Activated CD4-positive, alpha-beta T cell treated with anti-CD3 and anti-CD28 coated beads for 24 hours (primary cell): ENCODE measurements at places on chromosomes 16 and 17.

DNA sequence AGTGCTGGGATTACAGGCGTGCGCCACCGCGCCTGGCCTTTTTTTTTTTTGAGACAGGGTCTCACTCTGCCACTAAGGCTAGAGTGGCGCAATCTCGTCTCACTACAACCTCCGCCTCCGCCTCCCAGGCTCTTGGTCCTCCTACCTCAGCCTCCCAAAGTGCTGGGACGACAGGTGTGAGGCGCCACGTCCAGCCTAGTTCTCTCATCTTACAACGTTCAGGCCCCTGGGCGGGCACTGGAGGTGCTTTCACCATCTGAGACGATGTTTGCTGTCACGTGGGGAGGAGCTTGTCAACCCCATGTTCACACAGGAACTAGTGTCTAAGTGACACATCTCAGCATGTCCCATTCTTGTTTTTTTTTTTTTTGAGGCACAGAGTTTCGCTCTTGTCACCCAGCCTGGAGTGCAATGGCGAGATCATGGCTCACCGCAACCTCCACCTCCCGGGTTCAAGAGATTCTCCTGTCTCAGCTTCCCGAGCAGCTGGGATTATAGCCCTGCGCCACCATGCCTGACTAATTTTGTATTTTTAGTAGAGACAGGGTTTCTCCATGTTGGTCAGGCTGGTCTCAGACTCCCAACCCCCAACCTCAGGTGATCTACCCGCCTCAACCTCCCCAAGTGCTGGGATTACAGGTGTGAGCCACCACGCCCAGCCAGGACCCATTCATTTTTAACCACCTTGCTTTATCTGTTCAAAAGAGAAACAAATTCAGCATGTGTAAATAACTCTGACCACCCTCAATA, 5.2 kb upstream of the FANCA start:
- DNase-seq = no peak

DNA sequence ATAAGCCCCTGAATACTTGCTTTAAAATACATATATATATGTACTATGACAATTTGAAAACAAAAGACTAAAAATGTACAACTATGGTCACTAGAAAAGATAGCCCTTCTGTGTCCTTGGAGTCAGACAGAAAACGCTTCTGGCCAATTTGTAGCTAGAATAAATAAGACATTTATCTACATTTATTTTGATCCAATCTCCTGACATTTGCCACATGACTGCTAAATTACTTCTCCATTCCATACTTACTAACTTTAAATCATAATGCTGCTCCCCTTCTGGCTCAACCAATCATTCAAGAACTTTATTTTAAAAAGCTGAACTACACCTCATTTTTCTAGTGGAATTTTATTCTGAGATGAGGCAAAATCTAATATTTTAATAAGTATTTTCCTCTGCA, 65.8 kb downstream of the CYTH1 start:
- DNase-seq = no peak

- DNase-seq = no peak
These were observed 31.3 kb upstream of the ANKRD40CL start for GRCh38 chr17:50798424-50799288.

GRCh38 chr17:81831957-81832607, 1.0 kb downstream of the MCRIP1 start:
- DNase-seq = peak; percentile 26

- DNase-seq = no peak
These were observed 3.1 kb downstream of the NUDT21 start for GRCh38 chr16:56448005-56448404.

GRCh38 chr17:49995055-49995738, at the start of gene DLX3:
DLX3 (minus strand) TSS chr17:49995224; CDS start chr17:49994998, 226 bp downstream.
- no peak for DNase-seq

DNA sequence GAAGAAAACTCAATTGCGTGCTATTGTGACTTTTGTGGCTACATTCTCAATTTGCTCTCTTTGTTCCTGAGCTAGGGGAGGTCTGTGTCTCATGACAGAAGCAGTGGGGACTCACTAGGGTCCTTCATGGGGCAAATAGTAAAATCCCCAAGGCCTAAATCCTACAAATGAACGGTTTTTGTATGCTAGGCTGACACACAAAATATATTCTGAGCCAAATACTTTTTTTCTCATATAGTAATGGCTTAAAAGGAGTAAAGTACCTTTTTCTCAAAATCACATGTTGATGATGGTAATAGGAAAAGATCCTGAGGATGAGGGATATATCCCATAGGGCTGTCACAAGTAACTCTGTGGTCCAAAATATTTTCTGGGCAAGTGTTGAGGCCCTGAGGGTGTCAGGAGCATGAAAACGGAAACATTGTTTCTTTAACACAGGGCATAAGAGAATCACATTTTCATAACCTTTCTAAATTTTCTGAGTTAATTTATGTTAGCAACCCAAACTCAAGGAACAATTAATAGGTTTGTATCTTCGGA, 77.5 kb upstream of the CNTNAP4 start:
- DNase-seq = no peak

- DNase-seq = no peak
These were observed 303.4 kb downstream of the SLC39A11 start for GRCh38 chr17:72788950-72789585.

GRCh38 chr17:38917259-38917658, 8.2 kb upstream of the LASP1NB start:
- no peak for DNase-seq

DNA sequence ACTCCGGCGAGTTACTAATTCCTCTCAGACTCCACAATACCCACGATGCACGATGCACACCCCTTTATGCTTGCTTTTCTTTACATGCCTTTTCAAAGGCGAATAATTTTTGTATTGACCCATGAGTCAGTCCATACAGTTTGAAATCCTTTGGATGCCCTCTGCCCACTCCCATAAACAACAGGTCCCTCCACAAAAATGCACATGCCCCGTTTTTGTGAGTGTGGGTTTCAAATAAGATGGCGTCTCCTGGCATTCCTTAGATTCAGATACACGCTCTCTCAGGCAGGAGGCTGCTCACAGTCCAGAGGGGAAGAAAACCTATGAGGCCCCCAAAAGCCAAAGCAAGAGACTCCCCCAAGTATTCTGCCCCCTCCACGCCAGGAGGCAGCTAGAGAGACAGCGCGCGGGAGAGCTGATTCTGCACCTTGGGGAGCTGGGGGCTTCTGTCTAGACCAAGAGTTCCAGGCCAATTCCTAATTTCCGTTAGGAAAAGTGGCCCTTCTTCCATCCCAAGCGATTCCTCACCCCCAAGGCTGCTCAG, 19.6 kb upstream of the HOXB9 start:
- DNase-seq = no peak

DNA sequence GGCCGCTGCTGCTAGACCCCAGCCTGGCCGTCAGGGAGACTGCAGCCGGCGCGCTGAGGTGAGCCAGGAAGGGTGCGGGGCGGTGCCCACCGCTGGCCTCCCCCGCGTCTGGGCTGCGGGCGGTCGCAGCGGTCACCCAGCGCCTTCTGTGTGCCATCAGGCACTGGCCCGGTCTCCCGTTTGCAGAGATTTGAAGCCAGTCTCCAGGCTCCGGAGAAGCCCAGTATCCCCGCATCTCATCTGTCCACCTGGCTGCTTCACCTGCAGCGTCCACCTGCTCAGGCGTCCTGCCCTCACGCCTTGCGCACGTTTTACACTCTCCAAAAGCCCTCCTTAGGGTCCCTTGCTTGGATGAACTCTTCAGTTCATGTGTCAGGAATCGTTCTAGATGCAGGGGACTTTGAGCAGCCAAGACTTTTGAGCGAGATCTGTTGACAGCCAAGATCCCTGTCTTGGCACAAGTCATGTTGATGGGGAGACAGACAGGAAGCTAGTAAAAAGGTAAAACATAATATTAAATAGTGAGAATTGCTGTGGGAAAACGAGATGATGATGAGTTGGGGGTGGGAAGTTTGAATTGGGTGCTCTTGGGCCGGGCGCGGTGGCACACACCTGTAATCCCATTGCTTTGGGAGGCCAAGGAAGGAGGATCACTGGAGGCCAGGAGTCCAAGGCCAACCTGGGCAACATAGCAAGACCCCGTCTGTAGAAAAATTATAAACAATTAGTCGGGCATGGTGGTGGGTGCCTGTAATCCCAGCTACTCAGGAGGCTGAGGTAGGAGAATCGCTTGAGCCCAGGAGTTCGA, 916 bp downstream of the HEATR3 start:
- DNase-seq = no peak

GRCh38 chr16:86414991-86415740, 95.2 kb upstream of the FOXF1 start:
- DNase-seq = no peak

DNA sequence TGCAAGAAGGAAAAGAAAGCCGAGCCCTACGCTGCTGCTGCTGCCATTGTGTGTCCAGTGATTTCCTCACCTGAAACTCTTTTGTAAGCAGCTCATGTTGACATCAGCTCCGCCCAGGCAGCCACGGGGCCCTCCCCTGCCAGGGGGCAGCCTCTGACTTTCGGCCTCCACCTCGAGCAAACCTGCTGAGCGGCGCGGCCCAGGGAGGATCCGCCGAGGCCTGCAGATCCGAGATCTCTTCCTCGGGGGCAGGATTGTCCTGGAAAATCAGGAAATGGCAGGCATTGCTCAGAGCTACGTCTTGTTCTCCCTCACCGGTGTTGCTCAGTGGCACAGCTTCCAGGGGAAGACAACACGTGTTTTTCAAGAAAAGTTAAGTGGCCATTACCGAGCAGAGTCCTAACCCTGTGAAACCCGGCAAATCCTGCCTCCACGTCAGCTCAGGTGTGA, 35.6 kb upstream of the ZNF750 start:
- DNase-seq = no peak

GRCh38 chr17:72184805-72185204, 64.0 kb downstream of the SOX9 start:
- no peak for DNase-seq

DNA sequence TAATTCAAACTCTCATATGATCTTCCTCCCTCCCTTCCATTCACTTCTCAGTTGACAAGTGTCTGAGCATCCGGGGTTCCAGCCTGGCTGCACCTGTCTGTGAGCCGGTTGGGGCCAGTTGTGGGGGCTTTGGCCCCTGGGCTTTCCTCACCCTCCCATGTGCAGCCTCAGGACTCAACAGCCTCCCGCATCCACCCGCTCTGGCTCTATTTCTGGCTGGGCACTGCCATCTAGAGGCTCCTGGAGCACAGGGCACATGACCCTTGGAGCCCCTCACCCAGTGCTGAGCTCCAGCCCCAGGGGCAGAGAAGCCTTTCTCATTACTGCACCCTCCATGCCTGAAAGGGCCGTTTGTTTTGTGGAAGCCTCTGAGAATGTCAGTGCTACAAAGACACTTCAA, 43.3 kb downstream of the HAPSTR1 start:
- DNase-seq = peak; percentile 49

DNA sequence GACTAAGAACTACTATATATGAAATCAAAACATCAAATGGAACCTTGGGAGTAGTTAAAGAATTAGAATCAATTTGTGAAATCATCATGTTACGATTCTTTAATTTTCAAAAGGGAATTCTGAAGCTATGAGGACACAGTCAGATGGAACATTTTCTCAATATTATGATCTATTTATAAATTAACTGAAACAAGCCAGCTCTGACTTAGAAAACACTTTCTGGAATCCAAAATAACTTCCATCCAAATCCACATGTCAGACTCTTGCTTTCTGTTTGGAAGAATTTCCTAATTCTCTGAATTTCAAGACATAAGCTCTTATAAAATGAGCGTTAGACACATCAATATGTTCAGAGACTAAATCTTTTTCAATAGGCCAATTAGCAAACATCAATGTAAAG, 737.7 kb upstream of the SOX9 start:
- no peak for DNase-seq

DNA sequence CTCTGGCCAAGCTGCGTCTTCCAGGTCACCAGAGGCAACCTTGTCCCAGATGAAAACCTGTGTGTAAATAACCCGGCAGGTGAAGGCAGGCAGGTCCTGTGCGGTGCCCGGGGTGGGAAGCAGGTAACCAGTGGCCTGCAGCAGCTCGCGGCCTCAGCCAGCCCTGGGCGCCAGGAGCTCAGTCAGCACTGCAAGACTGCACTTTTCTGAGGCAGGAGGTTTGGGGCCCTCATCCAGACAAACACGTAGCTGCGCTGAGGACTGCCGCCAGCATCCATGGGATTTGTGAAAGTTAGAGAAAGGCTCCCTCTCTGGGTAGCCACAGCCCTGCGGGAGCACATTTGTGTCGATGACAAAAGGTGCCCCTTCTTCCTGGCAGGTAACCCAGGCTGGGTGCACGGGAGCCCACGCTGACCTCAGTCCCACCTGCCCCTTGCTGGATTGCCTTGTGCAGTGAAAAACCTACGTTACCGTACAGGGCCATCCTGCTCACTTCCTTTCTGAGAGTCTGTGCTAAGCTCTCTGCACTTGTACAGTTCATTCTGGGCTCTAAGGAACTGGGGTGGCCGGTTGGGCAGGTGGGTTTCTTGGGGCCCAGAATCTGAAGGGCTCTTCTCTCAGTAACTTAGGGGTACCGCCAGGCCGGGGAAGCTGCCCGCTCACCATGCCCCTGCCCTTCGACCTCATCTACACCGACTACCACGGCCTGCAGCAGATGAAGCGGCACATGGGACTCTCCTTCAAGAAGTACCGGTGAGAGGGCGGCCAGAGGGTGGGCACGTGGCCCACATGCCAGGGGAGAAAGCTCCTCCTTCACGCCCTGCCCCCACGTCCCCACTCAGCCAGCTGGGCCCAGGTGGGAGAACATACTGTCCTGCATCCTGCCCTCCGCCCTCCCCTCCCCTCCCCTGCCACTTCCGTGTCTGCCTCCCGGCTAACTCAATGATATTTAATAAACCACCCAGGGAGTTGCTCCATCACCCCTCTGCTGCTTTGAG, 56.4 kb downstream of the MGAT5B start:
- no peak for DNase-seq

GRCh38 chr17:3818786-3819185, 17.8 kb upstream of the ITGAE start:
- DNase-seq = no peak

DNA sequence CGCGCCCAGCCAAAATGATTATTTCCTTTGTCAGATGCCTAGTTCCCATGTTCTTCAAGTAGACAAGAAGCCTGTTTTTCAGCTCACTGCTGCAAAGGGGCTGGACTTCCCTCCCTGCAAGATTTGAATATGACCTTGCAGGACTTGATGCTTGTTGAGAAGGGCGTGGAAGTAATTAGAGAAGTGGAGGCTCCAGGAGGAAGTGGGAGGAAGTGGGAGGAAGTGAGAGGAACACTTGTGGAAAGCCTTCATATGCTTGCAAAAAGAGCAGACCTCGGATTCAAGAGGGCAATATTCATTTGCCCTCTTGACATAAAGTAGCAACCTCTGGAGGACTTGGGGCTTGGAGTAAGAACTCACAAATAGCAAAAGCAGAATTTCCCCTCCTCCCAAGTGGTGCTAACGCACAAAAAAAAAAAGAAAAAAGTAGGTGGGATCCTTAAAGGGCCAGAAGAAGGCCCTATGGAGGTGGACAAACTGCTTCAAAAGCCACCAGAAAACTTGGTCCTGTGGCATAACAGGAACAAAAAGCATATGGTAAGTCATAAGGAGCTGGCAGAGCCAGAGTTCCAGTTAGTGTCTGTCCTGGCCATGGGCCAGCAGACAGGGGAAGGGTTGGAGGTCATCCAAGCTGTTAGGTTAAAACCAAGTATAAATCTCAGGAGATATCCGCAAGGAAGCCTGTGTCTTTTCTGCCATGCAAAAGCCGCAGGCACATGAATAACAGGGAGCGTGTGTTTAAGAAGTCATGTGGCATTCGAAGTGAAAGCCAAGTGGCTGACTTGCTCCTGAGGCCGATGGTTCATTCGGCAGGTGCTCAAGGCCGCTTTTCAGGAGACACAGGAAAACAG, 20.6 kb upstream of the PRKAR1A start:
- no peak for DNase-seq

GRCh38 chr16:56520251-56520577, 390 bp upstream of the BBS2 start:
- DNase-seq = no peak

GRCh38 chr16:88306411-88306810, 76.3 kb upstream of the ZNF469 start:
- no peak for DNase-seq
